ENCODE measurements at places on chromosomes 3 and 15.

DNA sequence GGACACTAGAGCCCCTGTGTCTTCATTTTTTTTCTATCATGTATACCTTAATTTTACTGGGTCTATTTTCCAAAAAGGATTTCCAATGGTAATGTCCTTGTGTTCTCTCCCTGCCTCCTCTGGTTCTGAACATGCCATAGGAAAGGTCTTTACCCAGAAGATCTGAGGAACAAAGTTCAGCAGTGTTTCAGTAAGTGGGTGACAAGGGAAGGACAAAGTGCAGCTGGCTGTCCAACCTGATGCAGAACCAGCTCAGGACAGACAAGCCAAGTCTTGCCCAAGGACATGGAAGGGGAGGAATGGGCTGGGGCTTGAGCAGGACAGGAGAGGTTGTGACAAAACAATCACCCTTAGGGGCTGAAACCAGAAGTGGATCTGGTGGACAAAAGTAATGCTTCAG is 61.2 kb upstream of the STRIT1 start:
- no peak for DNase-seq

DNA sequence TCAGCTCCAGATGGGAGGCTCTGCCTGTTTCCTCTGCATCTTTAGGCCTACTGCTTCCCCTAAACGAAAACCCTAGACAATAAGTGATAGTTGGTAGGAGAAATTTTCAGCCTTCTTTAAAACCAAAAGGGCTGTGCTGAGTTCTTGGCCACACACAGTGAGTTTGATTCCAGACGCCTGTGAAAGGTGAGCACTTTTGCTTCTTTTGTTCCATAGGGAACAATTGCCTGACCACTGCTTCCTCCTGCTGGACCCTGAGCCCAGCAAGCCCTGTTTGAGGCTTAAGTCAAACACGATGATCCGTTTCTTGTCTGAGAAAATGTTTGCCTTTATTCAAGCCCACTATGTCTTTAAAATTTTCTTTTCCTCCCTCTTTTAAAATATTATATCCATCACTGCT is 493.9 kb downstream of the ZIC1 start:
- no peak for DNase-seq

DNA sequence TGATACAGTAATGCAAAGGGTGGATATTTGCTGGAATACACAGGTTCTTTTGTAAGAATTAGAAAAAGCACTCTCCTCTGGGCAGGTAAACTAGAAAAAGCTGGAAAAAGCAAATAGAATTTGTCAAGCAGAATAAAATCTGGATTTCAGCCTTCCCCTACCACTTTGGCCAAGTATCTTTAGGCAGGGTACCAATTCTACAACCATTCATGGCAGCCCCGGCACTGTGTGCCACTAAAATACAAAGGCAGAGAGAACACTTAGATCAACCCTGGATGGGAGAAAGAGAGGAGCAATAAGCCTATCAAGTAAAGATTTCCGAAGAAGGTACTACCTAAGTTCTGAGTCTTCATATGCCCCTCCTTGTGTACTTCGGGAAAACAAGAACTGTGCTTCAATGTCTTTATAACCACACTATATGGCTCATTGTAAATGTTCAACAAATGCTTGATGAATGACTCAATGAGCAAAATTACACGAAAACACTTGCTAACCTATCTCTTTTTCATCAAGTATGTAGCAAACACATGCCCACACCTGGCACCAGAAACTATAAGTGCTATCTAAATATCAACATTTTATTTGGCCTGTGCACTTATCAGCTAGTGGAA is 20.8 kb downstream of the STAG1 start:
- no peak for DNase-seq

GRCh38 chr3:129606636-129607390 is at the start of gene PLXND1:
Gene PLXND1, minus strand, starts transcription at chr3:129606676. Its CDS starts 37 bp downstream, at chr3:129606639.
- peak; percentile 35 for DNase-seq

- DNase-seq: no peak
Observed at GRCh38 chr3:88031642-88032077, 27.1 kb downstream of the CGGBP1 start.

GRCh38 chr15:92268900-92269299 is 124.8 kb upstream of the ST8SIA2 start:
- DNase-seq: no peak

- DNase-seq: peak; percentile 16
Observed at GRCh38 chr3:129312021-129312639, 33.5 kb downstream of the HMCES start.

GRCh38 chr3:50447290-50447840 is 56.1 kb downstream of the CACNA2D2 start:
- DNase-seq: no peak

GRCh38 chr3:73509816-73510215 is 114.9 kb downstream of the PDZRN3 start:
- no peak for DNase-seq

- peak; percentile 9 for DNase-seq
Observed at GRCh38 chr15:54082836-54083492, 104.7 kb downstream of the UNC13C start.

- peak; percentile 83 for DNase-seq
Observed at GRCh38 chr15:63945007-63945788, 101.1 kb downstream of the DAPK2 start.

- DNase-seq: peak; percentile 20
Observed at GRCh38 chr15:39874890-39875549, 45.0 kb downstream of the GPR176 start.

Measured in activated CD4-positive, alpha-beta T cell treated with anti-CD3 and anti-CD28 coated beads for 48 hours (primary cell).